ENCODE measurements at places on chromosomes 7 and 10. TPM values are rescaled to one million over a fixed set of nuclear protein-coding genes. Genes with fewer than 3 reads are reported as not detected.

ZNF25 gene
- 5.0 TPM for total RNA-seq

INTS1 gene
- total RNA-seq = 67.0 TPM

DLX6 gene
- total RNA-seq = not detected

DNA sequence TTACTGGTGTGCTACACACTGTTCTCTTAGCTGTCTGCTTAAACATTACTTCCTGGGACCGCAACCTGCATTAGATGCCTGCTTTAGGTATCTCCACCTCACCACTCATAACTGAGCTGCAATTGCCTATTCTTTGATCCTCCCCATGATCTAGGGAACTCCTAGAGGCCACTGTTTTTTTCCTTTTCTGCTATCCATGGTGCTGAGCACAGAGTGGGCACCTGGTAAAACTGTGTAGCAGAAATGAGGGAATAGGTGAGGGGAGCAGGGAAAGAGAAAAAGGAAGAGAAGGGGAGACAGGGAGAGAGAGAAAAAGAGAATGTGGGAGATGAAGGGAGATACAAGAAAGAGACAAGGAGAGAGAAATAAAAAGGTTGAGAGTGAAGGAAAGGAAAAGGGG is 434.9 kb downstream of the ADRA2A start:
- no peak for DNase-seq

GRCh38 chr7:87113077-87113476 is 39.2 kb upstream of the DMTF1 start:
- no peak for DNase-seq

Measured in glomerular endothelial cell (primary cell).